Gastrocnemius medialis (tissue), 4 donors: ENCODE measurements at places on chromosomes 11 and 22. TPM values are rescaled to one million over a fixed set of nuclear protein-coding genes. Genes with fewer than 3 reads are reported as not detected.
A peak's percentile ranks its signal among the peaks of the same experiment; 100 is the strongest.

- DNase-seq: no peak
Measured at GRCh38 chr22:40583053-40583741, 53.3 kb downstream of the MRTFA start.

DNA sequence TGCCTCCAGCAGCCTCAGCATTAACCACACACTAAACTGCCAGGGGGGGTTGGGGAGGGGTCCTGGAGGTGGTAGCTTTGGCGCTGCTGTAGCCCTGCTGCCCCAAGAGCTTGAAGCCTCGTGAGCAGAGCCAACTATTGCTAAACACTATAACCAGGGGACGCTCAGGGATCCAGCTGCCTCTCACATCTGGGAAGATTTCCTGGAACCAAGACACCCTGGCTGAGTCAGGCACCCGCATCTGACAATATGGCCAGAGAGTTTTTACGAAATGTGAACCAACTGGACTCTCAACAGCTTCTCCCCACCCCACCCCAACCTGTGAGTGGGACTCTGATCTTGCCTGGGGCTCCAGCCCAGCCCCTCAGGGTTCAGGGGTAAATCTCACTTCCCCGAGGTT, 14.3 kb downstream of the C1QTNF6 start:
- DNase-seq: peak; percentile 29

DNA sequence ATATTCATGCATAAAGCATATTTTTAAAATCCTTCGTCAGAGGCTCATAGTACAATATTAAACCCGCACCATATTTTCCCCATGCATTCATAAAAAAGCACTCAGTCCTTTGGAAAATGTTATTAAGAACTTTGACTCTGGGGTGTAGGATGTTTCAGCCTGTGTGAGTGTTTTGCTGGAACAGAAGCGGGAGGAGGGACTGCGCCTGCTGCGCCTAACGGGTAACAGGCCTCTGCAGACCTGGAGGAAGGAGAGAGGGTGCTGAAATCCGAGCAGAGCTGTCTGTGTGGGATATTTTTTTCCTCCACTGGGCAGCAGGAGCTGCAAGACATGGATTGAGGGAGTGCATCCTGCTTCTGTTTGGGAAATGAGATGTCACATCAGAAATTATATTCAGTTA, 483.0 kb downstream of the BRD1 start:
- DNase-seq: no peak

The CCDC188 gene
- total RNA-seq: not detected
